ENCODE measurements at places on chromosomes 1 and 21.
A peak's percentile ranks its signal among the peaks of the same experiment; 100 is the strongest.

- no peaks in the 10 kb centered on the region for H3K4me1 ChIP-seq
- H3K36me3 ChIP-seq, result no peaks in the 10 kb centered on the region
- H3K27me3 ChIP-seq, result no peaks in the 10 kb centered on the region
- H3K4me3 ChIP-seq, result no peak overlapping the region
- DNase-seq, result no peak
- H3K27ac ChIP-seq, result no peak overlapping the region
These were observed 510.9 kb upstream of the DAB1 start for GRCh38 chr1:57934745-57935144.

- H3K27ac ChIP-seq, result no peak overlapping the region
- H3K4me1 ChIP-seq, result no peaks in the 10 kb centered on the region
- no peaks in the 10 kb centered on the region for H3K27me3 ChIP-seq
These were observed 38.6 kb upstream of the GPR88 start for GRCh38 chr1:100499194-100499811.

DNA sequence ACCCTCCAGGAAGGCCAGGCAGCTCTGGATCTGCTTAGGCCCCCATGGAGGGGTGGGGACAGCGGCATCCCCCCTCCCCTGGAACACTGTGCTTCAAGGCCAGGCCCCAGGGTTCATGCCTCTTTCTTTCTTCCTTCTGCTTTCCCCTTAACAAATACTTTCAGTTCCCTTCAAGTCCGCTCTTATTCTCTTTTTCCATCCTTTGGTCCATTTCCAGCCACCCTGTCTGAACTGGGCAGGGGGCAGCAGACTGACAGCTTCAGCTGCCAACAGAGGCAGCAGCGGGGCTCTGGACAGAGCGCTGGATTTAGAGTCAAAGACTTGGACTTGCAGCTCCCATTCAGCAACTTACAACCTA lies 1.1 kb upstream of the CD244 start:
- H3K4me1 ChIP-seq, result no peaks in the 10 kb centered on the region
- H3K27me3 ChIP-seq, result no peaks in the 10 kb centered on the region
- no peak overlapping the region for H3K27ac ChIP-seq
- H3K36me3 ChIP-seq, result no peaks in the 10 kb centered on the region
- DNase-seq, result no peak

- no peaks in the 10 kb centered on the region for H3K4me1 ChIP-seq
- H3K27ac ChIP-seq, result no peak overlapping the region
- no peaks in the 10 kb centered on the region for H3K27me3 ChIP-seq
- no peak for DNase-seq
- H3K36me3 ChIP-seq, result no peaks in the 10 kb centered on the region
These were observed 18.3 kb downstream of the NPL start for GRCh38 chr1:182807907-182808306.

DNA sequence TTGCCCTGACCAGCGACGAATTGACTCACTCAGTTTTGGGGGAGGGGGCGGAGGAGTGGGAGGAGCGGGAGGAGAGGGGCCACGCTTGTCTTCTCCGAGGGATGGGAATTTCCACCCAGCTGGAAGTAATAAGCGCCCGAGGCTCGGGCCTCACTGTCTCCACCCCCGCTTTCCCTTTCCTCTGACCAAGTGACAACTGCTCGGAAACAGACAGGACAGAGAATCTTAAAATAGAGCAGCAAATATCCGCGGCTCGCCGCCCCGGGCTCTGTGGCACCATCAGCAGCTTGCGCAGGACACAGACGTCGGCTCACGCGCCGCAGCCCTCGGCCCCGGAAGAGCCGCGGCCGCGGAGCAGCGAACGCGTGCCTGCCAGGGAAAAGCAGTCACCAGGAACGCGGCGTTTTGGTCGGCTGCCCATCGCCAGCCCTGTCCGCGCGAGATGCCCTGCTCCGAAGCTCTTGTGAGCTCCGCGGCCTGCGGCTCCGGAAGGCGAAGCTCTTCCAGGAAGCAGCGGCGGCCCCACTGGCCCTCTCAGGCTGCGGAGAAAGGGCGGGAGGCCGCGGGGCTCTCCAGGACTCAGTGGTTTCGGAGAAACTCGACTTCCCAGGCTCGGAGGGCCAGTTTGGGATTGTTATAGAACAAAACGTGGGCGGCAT lies 10.7 kb upstream of the RGS16 start:
- peaks cover 46% of the 10 kb centered on the region for H3K4me1 ChIP-seq
- no peaks in the 10 kb centered on the region for H3K27me3 ChIP-seq
- DNase-seq, result peak; percentile 83
- H3K36me3 ChIP-seq, result no peaks in the 10 kb centered on the region

DNA sequence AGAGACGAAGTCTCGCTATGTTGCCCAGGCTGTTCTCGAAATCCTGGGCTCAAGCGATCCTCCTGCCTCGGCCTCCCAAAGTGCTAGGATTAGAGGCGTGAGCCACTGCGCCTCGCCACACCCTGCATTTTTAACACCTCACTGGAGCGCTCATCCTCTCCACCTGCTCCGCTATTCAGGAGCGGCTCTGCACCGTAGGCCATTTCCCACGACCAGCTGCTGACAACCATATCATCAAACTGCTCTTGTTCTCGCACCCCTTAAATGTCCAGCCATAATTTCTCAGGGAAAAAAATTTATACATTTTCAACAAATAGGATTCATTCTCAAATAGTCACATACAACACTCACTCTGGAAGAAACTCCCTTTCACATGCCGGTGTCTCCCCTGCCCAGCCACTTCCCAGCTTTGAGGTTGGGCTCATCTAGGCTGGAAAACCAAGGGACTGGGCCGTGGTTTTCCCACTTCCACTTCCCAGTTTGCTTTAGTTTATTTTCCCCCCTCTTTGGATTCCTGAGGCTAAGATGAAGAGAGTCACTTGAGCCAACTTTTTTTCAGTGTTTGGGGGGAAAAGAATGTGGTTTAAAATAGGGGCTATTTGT lies 639 bp upstream of the IPO9 start:
- no peak for DNase-seq
- no peaks in the 10 kb centered on the region for H3K36me3 ChIP-seq
- peak overlapping the region; percentile 99 for H3K4me3 ChIP-seq
- peaks cover 33% of the 10 kb centered on the region for H3K4me1 ChIP-seq
- H3K27ac ChIP-seq, result no peak overlapping the region
- H3K27me3 ChIP-seq, result no peaks in the 10 kb centered on the region

GRCh38 chr1:166695115-166695514 lies 144.2 kb upstream of the POGK start:
- H3K4me1 ChIP-seq, result no peaks in the 10 kb centered on the region
- no peak for DNase-seq
- H3K27ac ChIP-seq, result no peak overlapping the region
- no peaks in the 10 kb centered on the region for H3K36me3 ChIP-seq
- H3K4me3 ChIP-seq, result no peak overlapping the region
- no peaks in the 10 kb centered on the region for H3K27me3 ChIP-seq

- H3K4me1 ChIP-seq, result peaks cover 21% of the 10 kb centered on the region
- DNase-seq, result peak; percentile 89
- H3K27ac ChIP-seq, result peak overlapping the region; percentile 28
- no peaks in the 10 kb centered on the region for H3K36me3 ChIP-seq
- H3K27me3 ChIP-seq, result no peaks in the 10 kb centered on the region
- no peak overlapping the region for H3K4me3 ChIP-seq
These were observed 48.0 kb downstream of the TBCE start for GRCh38 chr1:235415008-235415904.

DNA sequence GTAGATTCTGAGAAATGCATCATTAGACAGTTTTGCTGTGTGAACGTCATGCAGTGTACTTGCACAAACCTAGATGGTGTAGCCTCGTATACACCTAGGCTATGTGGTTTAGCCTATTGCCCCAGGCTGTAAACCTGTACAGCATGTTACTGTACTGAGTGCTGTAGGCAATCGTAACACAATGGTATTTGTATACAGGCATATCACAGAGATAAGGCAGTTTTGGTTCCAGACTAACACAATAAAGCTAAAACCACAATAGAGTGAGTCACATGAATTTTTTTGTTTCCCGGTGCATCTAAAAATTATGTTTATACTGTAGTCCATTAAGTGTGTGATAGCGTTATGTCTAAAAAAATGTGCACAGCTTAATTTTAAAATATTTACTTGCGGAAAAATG lies 6.9 kb downstream of the IL10RB start:
- peaks cover 14% of the 10 kb centered on the region for H3K4me1 ChIP-seq
- no peak overlapping the region for H3K27ac ChIP-seq
- H3K36me3 ChIP-seq, result peaks cover 56% of the 10 kb centered on the region
- no peak for DNase-seq
- no peaks in the 10 kb centered on the region for H3K27me3 ChIP-seq
- no peak overlapping the region for H3K4me3 ChIP-seq

Measured in Karpas-422 (cell line).